Renal pelvis (tissue), 12 donors: ENCODE measurements at places on chromosomes 16 and 17.

- no peak for DNase-seq
Measured at GRCh38 chr17:48498164-48498850, 32.5 kb downstream of the HOXB1 start.

- DNase-seq: no peak
Measured at GRCh38 chr17:7951143-7951792, 19.3 kb downstream of the CNTROB start.

DNA sequence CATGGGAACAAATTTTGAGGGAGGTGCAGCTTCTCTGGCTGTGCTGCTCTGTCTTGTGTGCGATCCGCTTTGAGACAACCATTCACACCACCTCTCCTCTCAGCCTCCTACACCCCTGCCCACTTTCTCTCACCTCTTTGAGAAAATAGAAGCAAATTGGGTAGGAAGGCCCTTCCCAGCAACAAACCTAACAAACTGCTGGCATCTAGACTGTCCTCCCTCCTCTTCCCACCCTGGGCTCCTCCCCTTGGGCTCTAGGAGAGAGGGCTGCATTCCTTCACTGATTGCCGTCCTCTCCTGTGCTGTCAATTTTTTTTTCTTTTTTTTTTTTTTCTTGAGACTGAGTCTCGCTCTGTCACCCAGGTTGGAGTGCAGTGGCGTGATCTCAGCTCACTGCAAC is 13.5 kb downstream of the CDIPT start:
- no peak for DNase-seq

GRCh38 chr17:14165616-14166015 is 71.0 kb downstream of the CDRT15 start:
- DNase-seq: no peak

DNA sequence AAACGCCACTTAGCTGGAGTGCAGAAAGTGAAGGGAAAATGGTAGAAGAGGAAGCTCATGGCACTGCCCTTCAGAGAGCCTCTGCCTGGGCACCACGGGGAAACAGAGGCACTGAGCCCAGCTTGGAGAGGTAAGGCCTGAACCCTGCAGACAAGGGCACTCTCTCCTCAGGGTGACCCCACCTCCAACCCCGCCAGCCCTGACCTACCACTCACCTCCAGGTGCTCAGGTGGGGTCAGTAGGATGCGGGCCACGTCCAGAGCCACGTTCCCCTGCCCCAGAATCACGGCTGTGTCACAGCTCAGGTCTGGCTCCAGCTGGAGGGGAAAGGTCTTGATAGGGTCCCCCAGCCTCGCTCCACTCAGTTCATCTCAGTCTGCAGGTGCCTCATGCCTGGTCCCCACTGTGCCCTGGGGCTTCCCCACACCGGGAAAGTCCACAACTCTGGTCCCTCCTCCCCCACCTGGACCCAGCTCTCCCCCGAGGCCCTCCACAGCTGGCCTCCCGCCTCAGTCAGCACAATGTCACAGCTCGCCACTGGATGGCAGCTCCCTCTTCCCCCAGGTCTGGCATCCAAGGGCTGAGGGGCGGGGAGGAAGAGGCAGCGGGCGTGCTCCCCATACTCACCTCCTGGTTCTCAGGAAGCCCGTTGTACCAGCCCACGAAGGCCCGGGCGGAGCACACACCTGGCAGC is 6.0 kb upstream of the GRIN2C start:
- no peak for DNase-seq

DNA sequence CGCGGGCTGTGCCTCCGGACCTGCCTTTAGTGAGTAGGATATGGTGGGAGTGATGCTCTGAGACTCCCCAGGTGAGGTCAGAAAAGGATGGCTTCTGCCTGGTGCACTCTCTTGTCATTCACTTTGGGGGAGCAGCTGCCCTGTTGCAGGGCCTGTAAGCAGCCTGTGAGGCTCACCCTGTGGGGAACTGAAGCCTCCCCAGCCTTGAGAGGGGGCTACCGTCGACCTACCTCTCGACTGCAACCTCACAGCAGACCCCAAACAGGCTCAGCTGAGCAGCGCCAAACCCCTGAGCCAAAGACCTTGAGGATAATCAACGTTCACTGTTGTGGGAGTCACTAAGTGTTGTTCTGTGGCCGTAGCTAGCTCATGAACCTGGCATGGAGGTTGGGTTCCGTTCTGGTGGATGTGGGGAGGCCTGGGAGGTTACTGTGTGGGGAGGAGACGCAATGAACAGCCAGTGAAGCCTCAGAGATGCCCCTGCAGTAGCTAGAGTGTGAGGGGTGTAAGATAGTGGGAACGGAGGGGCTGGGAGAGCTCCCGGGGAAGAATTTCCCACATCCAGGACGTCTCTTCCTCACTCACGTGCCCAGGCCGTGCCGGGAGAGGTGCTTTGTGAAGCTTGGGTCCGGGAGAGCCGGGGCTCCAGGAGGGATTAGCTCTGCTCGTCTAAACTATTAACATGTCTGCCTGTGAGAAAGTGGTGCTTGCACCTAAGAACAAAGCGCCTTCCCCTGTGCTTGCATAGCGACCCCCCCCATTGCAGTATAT is 38.8 kb downstream of the METRNL start:
- DNase-seq: no peak

- DNase-seq: no peak
Measured at GRCh38 chr17:72254808-72255449, 134.1 kb downstream of the SOX9 start.

DNA sequence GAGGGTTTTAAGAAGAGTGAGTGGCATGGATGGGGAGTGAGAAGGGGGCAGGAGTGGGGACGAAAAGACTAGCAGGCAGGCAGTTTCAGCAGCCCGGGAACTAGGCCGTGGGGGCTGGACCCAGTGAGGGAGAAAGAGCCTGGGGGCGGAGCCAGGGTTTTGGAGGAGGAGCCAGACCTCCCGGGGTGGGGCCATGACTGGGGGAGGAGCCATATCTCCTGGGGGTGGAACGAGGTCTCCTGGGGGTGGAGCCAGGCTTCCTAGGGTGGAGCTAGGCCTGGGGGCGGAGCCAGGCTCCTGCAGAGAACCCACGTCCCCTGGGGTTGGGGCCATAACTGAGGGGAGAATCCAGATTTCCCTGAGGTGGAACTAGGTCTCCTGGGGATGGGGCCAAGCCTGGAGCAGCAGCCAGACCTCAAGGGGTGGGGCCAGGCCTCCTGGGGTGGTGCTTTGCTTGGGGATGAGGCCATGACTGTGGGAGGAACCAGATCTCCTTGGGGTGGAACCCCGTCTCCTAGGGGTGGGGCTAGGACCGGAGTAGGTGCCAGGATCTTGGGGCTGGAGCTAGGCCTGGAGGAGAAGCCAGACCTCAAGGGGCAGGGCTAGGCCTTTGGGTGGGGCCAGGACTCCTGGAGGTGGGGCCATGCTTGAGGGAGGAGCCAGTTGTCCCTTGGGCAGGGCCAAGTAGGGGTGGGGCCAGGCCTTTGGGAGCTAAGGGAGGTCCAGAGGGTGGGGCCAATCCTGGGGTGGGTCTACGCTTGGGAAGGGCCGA is 41.7 kb upstream of the JPH3 start:
- no peak for DNase-seq

- DNase-seq: no peak
Measured at GRCh38 chr16:58563235-58563634, 47.9 kb downstream of the SETD6 start.

- DNase-seq: no peak
Measured at GRCh38 chr17:35245196-35245486, 2.3 kb downstream of the SLFN5 start.

DNA sequence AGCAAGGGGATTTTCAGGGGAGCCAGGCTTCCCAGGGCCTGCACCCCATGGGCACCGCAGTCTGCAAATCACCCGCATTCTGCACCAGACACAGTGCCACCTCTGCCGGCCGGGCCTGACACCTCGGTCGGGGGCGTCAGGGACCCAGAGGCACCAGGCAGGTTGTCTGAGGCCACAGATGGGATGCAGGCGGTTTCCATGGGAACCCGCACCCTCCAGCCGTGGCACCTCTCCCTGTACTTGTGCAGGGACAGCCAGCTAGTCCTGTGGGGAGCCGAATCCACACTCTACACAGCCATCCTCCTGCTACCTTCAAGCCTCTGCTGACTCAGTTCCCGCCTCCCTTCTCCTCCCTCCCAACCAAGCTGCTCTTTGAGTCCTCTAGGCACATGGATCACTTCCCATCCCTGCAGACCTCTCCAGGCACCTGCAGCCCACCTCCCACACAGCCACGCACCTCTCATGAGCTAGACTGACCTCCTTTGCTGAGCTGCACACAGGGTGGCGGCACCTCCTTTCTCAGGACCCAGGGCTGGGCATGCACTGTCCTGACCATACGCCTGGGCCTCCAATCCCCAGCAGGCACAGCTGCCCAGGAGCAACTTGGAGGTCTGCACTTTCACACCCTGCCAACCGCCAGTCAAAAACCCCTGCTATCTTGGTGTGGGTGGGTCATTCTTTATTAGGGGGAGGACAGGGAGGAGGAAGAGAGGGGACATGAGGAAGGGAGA is 119.5 kb downstream of the C16orf78 start:
- DNase-seq: no peak

GRCh38 chr16:53761962-53762703 is 58.2 kb downstream of the FTO start:
- DNase-seq: no peak

DNA sequence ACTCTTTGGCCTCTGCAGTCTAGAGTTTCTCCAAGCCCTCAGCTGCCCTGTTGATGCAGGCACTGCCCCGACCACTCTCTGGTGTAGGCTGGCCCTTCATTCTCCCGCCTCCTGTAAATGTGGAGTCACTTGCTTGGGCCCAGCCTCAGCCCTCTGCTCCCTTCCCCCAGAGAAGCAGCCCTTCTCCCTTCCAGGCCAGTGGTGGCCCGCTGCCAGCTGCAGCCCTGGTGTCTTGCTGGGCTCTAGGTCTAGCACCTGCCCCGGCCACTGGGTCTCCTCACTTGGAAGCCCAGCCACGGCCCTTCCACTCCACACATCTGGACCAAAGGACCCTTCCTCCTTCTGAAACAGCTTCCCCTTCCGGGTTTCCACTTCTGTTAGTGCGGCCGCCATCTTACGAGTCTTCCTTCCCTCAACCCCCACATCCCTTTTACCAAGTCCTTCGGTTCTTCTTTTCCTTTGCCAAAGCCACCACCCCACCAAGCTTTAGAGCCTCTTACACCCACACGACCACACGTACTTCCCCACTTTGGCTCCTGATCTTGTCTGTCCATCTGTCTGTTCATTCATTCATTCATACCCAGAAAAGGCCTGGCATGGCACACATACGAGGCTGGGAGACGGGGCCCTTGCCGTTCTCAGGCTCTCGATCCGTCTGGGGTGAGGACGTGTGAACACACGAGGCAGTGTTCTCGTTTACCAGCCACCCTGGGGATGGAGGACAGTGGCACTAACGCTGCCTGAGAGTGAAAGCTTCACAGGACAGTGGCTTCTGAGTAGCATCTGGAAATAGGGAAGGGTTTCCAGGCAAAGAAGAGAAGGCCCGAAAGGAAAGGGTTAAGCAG is 68.0 kb downstream of the ABR start:
- DNase-seq: no peak

- DNase-seq: no peak
Measured at GRCh38 chr17:45018514-45018847, 33.0 kb downstream of the DCAKD start.

- no peak for DNase-seq
Measured at GRCh38 chr17:79769570-79770506, 8.1 kb upstream of the CBX2 start.

- no peak for DNase-seq
Measured at GRCh38 chr17:72538901-72539352, 418.1 kb downstream of the SOX9 start.

GRCh38 chr16:20675488-20676267 is 21.8 kb downstream of the ACSM1 start:
- DNase-seq: peak; percentile 75

GRCh38 chr16:85615014-85615851 is 2.1 kb downstream of the GSE1 start:
- DNase-seq: no peak

GRCh38 chr17:29076722-29077121 is 33.8 kb downstream of the PIPOX start:
- DNase-seq: no peak

DNA sequence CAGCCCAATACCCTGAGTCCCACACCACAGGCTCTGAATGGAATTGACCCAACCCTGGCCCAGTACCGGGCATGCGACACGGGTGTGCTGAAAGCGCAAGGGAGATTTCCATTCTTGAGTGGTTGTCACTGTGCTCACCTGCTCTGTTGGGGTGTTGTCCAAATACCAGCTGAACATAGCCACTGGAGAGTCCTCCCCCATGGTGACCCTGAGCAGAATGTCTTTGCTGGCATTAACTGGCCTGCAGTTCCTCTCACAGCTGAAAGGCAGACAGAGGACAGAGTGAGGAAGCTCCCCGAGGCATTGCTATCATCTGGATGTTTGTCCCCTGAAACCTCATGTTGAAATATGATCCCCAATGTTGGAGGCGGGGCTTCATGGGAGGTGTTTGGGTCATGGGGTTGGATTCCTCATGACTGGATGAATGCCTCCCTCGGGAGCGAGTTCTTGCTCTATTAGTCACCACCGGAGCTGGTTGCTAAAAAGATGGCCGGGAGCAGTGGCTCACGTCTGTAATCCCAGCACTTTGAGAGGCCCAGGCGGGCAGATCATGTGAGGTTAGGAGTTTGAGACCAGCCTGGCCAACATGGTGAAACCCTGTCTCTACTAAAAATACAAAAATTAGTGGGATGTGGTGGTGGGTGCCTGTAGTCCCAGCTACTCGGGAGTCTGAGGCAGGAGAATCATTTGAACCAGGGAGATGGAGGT is 57.3 kb upstream of the BCO1 start:
- peak; percentile 92 for DNase-seq

DNA sequence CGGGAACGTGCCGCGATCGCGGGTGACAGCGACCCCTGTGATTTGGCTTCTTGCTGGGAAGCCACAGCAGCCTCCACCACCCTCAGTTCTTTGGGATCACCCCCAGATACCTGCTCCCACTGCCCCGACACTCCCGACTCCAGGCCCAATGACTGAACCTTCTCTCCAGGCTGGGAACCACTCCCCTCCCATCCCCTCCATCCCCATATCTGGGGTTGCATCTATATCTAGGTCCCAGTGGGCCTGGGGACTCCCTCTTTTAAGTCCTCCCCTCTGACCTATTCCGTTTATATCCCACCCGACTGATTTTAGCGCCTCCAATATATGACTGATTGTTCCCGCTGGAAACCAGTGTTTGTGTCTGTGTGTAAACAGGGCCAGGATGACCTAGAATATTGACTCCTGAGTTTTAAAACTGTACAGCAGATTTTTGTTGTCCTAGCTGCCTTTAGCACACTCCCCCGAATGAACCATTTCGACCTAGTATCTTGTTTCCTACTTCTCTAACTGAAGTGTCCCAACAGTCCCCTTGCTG is 667 bp downstream of the PSMD3 start:
- DNase-seq: peak; percentile 9

- no peak for DNase-seq
Measured at GRCh38 chr16:55632259-55632658, 23.5 kb upstream of the SLC6A2 start.
